AML-193 (cell line): ENCODE measurements at places on chromosomes 2 and 18.
A peak's percentile ranks its signal among the peaks of the same experiment; 100 is the strongest.

- DNase-seq: no peak
These were observed 646 bp downstream of the ALS2 start for GRCh38 chr2:201779901-201780673.

DNA sequence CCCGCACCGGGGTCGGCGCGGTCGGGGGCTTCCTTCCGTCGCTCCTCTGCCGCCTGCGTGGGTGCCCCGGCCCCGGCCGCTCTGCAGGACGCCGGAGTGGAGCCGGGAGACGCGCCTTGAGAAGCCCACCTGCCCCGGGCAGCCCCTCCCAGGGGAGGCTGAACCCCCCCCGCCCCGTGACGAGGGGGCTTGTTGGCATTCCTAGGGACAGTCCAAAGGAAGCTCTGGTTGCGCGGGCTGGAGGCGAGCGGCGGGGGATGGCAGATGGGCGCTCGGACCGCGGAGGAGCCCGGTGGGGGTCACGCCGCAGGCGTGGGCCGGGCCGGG lies 133.5 kb upstream of the MGAT5 start:
- DNase-seq: no peak

DNA sequence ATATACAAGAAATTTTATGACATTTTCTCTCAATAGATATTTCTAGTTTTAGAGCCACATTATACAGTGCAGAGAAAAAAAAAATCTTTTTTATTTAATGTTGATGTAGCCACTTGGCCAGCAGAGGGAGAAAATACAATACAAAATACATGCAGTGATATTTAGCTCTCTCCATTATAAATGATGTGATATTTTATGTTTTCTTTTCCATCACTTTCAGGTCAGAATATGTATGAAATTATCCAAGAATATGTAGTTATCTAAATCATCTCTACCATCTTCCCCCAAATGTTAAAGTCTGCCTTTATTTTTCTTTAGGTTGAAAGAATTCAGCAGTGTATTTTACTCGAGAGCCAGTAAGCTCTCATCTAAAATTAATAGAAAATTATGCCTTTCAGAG lies 533.6 kb upstream of the FSHR start:
- peak; percentile 19 for DNase-seq

- no peak for DNase-seq
These were observed 69.5 kb downstream of the ANTXR1 start for GRCh38 chr2:69082430-69082997.

DNA sequence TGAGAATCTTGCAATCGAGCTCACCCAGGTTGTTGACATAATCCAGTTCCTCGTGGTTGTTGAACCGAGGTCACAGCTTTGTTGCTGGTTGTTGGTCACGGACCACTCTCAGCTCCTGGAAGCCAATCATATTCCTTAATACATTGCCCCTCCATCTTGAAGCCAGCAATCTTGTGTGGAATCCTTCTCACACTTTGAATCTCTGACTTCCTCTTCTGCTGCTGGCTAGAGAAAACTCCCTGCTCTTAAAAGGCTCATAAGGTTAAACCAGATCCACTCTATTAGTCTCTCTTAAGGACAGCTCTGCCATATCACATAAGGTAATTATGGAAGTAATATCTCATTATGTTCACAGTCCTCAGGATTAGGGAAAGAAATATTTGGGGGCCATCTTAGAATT lies 41.1 kb downstream of the SP140 start:
- no peak for DNase-seq

GRCh38 chr2:99112617-99113016 lies 28.9 kb upstream of the C2orf15 start:
- no peak for DNase-seq
